ENCODE measurements at places on chromosomes 16 and 17. TPM values are rescaled to one million over a fixed set of nuclear protein-coding genes. Genes with fewer than 3 reads are reported as not detected.

DNA sequence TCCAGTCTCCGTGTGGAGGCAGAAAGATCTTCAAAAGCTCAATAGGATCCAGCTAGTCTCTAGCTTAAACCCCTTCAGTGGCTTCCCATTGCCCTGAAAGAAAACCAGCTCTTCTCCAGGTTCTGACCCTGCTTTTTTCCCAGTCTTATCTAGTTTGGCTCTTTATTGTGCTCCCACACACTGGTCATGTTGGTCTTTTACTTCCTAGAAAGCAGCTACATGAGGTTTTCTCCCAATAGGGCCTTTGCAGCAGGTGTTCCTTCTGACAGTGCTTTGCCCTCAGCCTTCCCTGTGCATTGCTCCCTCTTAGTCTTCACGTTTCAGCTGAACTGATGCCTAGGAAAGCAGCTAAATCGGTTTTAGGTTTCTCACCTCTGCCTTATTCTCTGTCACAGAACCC lies 21.7 kb upstream of the ABCA3 start:
- no peaks in the 10 kb centered on the region for H3K36me3 ChIP-seq
- DNase-seq = no peak
- H3K4me1 ChIP-seq = no peaks in the 10 kb centered on the region
- H3K27me3 ChIP-seq = no peaks in the 10 kb centered on the region

Gene PIRT
- total RNA-seq = not detected

GRCh38 chr17:20189979-20190378 lies 180.8 kb downstream of the SPECC1 start:
- H3K27me3 ChIP-seq = no peaks in the 10 kb centered on the region
- H3K36me3 ChIP-seq = no peaks in the 10 kb centered on the region
- DNase-seq = no peak
- no peak overlapping the region for H3K4me3 ChIP-seq
- H3K4me1 ChIP-seq = no peaks in the 10 kb centered on the region

- H3K36me3 ChIP-seq = no peaks in the 10 kb centered on the region
- DNase-seq = peak; percentile 67
- H3K27me3 ChIP-seq = no peaks in the 10 kb centered on the region
- H3K4me3 ChIP-seq = no peak overlapping the region
Observed at GRCh38 chr16:56246051-56246817, 54.9 kb downstream of the GNAO1 start.

GRCh38 chr17:73308017-73308823 lies 3.6 kb downstream of the CDC42EP4 start:
- H3K36me3 ChIP-seq = no peaks in the 10 kb centered on the region
- DNase-seq = peak; percentile 98
- no peak overlapping the region for H3K4me3 ChIP-seq
- H3K27ac ChIP-seq = peak overlapping the region; percentile 100
- H3K27me3 ChIP-seq = no peaks in the 10 kb centered on the region

- H3K36me3 ChIP-seq = no peaks in the 10 kb centered on the region
- H3K4me3 ChIP-seq = no peak overlapping the region
- no peaks in the 10 kb centered on the region for H3K27me3 ChIP-seq
- H3K4me1 ChIP-seq = no peaks in the 10 kb centered on the region
- H3K27ac ChIP-seq = no peak overlapping the region
Observed at GRCh38 chr17:33404070-33404819, 111.2 kb upstream of the ASIC2 start.

GRCh38 chr16:71723537-71724319 lies 773 bp downstream of the PHLPP2 start:
- H3K36me3 ChIP-seq = no peaks in the 10 kb centered on the region
- DNase-seq = peak; percentile 82
- H3K4me3 ChIP-seq = peak overlapping the region; percentile 13
- no peaks in the 10 kb centered on the region for H3K27me3 ChIP-seq
- H3K27ac ChIP-seq = peak overlapping the region; percentile 87

Gene HS3ST3B1
- total RNA-seq = 3.0 TPM

Gene TBC1D3G
- total RNA-seq = 1.2 TPM

DNA sequence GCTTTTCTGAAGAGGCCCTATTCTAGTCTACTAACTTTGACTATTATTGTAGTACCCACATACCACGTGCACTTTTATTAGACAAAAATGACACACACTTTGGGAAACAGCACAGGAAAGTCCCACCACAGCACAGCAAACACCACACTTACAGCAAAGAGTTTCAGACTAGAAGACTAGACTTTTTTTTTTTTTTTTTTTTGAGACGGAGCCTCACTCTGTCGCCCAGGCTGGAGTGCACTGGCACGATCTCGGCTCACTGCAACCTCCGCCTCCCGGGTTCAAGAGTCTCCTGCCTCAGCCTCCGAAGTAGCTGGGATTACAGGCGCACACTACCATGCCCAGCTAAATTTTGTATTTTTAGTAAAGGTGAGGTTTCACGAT lies 20.1 kb downstream of the YWHAE start:
- DNase-seq = no peak
- H3K4me1 ChIP-seq = peaks cover 91% of the 10 kb centered on the region
- no peaks in the 10 kb centered on the region for H3K36me3 ChIP-seq
- H3K27me3 ChIP-seq = no peaks in the 10 kb centered on the region
- no peak overlapping the region for H3K27ac ChIP-seq

DNA sequence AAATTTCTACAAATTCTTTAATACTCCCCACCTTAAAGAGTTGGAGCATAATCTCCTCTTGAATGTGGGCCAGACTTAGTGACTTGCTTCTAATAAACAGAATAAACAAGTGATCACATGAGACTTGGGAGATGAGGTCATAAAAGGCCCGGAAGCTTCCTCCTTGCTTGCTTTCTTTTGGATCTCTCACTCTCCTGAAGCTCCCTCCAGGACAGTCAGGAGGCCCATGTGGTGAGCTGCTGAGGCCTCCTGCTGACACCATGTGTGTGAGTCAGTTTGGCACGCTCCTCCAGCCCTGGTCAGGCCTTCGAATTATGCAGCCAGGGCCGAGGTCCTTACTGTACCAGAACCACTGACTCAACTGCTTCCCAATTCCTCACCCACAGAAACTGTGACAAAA lies 53.2 kb downstream of the NDEL1 start:
- H3K27me3 ChIP-seq = no peaks in the 10 kb centered on the region
- peaks cover 27% of the 10 kb centered on the region for H3K36me3 ChIP-seq
- no peak for DNase-seq
- no peaks in the 10 kb centered on the region for H3K4me1 ChIP-seq
- H3K27ac ChIP-seq = no peak overlapping the region
- no peak overlapping the region for H3K4me3 ChIP-seq

DNA sequence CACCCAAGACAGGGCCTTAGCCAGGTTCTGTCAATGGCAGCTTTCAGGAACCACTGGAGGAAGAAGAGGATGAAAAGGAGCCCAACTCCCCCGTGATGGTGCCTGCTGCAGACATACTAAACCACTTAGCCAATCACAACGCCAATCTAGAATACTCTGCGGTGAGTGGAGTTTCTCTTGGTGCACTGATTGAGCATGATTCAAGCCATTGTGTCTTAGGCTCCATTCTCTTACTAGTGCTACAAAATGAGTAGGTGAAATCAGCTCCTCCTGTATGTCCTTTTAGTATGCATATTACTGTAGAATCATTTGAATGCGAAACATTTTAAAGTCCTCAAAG lies 1.4 kb downstream of the SETD6 start:
- H3K27me3 ChIP-seq = no peaks in the 10 kb centered on the region
- no peak overlapping the region for H3K27ac ChIP-seq
- H3K36me3 ChIP-seq = peaks cover 29% of the 10 kb centered on the region
- DNase-seq = no peak
- peaks cover 10% of the 10 kb centered on the region for H3K4me1 ChIP-seq

Gene USP31
- 10.0 TPM for total RNA-seq

Gene LASP1
- 77.5 TPM for total RNA-seq

- no peak overlapping the region for H3K27ac ChIP-seq
- H3K4me1 ChIP-seq = no peaks in the 10 kb centered on the region
- H3K4me3 ChIP-seq = no peak overlapping the region
- no peak for DNase-seq
Observed at GRCh38 chr17:34068571-34068970, 186.5 kb upstream of the CCL2 start.

DNA sequence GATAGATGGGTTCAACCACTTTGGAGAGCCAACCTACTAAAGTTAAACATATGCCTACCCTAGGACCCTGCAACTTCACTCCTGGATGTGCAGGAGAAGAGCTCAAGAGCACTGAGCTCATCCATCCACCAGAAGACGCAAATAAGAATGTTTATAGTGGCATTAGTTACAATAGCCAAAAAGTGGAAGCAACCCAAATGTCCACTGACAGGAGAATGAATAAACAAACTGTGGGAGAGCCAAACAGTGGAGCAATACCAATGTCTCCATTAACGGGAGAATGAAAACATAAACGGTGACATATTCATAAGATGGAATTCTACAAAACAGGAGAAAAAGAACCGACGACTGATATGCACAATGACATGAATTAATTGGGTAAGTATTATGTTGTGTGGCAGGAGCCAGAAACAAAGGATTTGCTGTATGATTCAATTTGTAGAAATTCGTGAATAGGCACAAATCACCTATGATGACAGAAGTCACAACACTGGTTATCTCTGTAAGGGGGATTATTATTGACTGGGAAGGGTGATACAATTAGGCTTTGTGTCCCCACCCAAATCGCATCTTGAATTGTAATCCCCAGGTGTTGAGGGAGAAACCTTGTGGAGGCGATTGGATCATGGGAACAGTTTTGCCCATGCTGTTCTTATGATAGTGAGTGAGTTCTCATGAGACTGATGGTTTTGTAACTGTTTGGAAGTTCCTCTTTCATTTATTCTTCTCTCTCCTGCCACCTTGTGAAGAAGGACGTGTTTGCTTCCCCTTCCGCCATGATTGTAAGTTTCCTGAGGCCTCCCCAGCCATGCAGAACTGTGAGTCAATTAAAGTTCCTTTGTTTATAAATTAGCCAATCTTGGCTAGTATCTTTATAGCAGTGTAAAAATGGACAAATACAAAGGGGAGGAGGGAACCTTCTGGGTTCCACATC lies 57.9 kb upstream of the PLCG2 start:
- no peak for DNase-seq
- no peak overlapping the region for H3K27ac ChIP-seq
- H3K4me1 ChIP-seq = no peaks in the 10 kb centered on the region
- no peaks in the 10 kb centered on the region for H3K27me3 ChIP-seq
- H3K4me3 ChIP-seq = no peak overlapping the region

GRCh38 chr16:1129106-1129960 lies 23.6 kb upstream of the CACNA1H start:
- no peaks in the 10 kb centered on the region for H3K4me1 ChIP-seq
- H3K27me3 ChIP-seq = no peaks in the 10 kb centered on the region
- no peaks in the 10 kb centered on the region for H3K36me3 ChIP-seq
- no peak overlapping the region for H3K27ac ChIP-seq

- H3K27ac ChIP-seq = no peak overlapping the region
- H3K27me3 ChIP-seq = no peaks in the 10 kb centered on the region
- H3K36me3 ChIP-seq = no peaks in the 10 kb centered on the region
Observed at GRCh38 chr17:78618264-78619066, 41.3 kb upstream of the DNAH17 start.

Gene KRT20
- not detected for total RNA-seq

- H3K27ac ChIP-seq = peak overlapping the region; percentile 93
- peak; percentile 39 for DNase-seq
- peak overlapping the region; percentile 79 for H3K4me3 ChIP-seq
- no peaks in the 10 kb centered on the region for H3K27me3 ChIP-seq
- H3K36me3 ChIP-seq = no peaks in the 10 kb centered on the region
Observed at GRCh38 chr17:6639586-6640535, 650 bp downstream of the KIAA0753 start.

Gene ABCA10
- total RNA-seq = 23.2 TPM

GRCh38 chr16:5770118-5770517 lies 672.5 kb upstream of the EEF2KMT start:
- H3K27me3 ChIP-seq = no peaks in the 10 kb centered on the region
- H3K4me3 ChIP-seq = no peak overlapping the region
- H3K4me1 ChIP-seq = no peaks in the 10 kb centered on the region
- DNase-seq = no peak

GRCh38 chr17:2450016-2450650 lies 49.3 kb upstream of the MNT start:
- no peaks in the 10 kb centered on the region for H3K27me3 ChIP-seq
- H3K4me3 ChIP-seq = no peak overlapping the region
- no peak for DNase-seq

DNA sequence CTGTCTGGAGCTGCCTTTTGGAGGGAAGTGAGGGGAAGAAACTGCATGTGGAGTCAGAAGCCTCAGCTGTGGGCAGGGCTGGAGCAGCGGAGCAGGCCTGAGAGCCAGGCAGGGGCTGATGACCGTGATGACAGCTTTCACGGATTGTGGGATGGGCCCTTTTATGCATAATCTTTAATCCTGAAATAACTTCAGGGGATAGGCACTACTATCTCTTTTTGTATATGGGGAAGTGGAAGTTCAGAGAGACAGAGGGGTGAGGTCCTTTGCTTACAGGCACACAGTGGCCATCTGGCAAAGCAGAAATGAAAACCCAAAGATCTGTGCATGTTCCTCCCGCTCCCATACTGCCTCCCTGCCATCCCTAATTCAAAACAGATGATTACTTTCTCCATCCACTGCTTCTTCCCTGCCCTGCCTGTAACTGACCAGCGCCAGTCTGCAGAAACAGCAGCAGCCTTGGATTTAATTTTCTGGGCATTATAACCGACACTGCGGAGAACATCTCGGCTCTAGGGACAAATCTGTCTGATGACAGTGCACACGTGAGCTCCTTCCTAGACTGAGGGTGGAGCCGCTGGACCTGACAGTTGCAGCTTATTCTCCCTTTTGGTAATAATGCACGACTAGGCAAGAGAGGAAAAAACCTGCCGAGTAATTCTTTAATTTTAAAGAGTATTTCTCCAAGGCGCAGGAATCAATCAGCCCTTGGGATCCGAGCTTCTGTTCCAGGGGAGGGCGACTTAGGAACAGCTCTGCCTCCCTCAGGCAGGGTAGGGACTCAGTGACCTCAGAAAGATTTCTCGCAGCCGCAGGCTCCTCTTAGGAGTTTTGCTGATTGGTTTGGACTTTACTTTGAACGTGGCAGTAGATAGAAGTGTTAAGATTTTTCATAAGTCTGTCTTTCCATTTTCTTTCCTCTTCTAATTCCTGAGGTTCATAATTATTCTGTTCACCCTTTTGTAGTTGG lies 95.4 kb downstream of the UTP18 start:
- H3K27ac ChIP-seq = no peak overlapping the region
- no peak for DNase-seq
- no peak overlapping the region for H3K4me3 ChIP-seq
- no peaks in the 10 kb centered on the region for H3K27me3 ChIP-seq
- H3K4me1 ChIP-seq = peaks cover 7% of the 10 kb centered on the region

Gene ABCA8
- total RNA-seq = 57.5 TPM

Gene COX6A2
- total RNA-seq = not detected

DNA sequence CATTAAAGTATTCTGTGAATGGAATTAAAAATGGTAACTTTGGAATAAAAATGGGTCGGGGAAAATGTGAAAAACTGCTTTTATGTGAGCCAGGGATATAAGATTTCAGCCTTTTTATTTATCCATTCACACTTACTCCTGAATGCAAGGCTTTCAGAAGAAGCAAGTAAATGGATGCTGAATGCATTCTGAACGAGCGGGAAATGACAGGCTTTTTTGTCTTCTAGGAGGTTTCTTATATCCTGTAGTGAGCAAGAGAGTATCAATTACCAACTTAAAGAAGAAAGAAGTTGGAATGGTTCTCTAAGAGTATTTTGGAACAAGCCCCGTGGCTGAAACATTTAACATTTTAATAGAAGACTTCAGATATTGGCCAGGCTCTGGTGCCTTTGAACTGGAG lies 36.0 kb downstream of the NUP93 start:
- H3K27me3 ChIP-seq = no peaks in the 10 kb centered on the region
- H3K36me3 ChIP-seq = no peaks in the 10 kb centered on the region
- H3K4me1 ChIP-seq = peaks cover 10% of the 10 kb centered on the region
- H3K4me3 ChIP-seq = no peak overlapping the region

Gene VAT1L
- 1.9 TPM for total RNA-seq

Data from thyroid gland (tissue), 4 donors.